ENCODE measurements at places on chromosomes 7 and 10. TPM values are rescaled to one million over a fixed set of nuclear protein-coding genes. Genes with fewer than 3 reads are reported as not detected.

Gene MOGAT3
- total RNA-seq: not detected

Gene SYNPO2L
- total RNA-seq: not detected

GRCh38 chr7:5525271-5526099 is 101.9 kb upstream of the TNRC18 start:
- H3K27ac ChIP-seq: peak overlapping the region; percentile 100
- no peaks in the 10 kb centered on the region for H3K27me3 ChIP-seq
- H3K36me3 ChIP-seq: peaks cover 48% of the 10 kb centered on the region

DNA sequence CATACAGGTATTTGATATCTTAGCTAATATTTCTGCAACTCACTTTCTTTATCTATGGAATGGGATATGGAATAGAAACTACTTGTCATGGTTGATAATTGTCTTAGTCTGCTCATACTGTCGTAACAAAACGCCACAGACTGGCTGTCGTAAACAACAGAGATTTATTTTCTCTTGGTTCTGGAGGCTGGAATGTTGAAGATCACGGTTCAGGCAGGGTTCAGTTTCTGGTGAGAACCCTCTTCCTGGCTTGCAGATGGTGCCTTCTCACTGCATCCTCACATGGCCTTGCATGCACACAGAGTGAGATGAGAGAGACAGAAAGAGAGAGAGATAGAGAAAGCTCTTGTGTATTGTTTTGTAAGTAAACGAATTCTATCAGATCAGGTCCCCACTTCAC is 332.7 kb upstream of the MAGI2 start:
- H3K36me3 ChIP-seq: no peaks in the 10 kb centered on the region
- H3K27ac ChIP-seq: no peak overlapping the region
- no peaks in the 10 kb centered on the region for H3K4me1 ChIP-seq
- H3K27me3 ChIP-seq: no peaks in the 10 kb centered on the region
- no peak for DNase-seq
- H3K4me3 ChIP-seq: no peak overlapping the region

- no peaks in the 10 kb centered on the region for H3K4me1 ChIP-seq
- no peaks in the 10 kb centered on the region for H3K27me3 ChIP-seq
- no peak overlapping the region for H3K27ac ChIP-seq
- no peak overlapping the region for H3K4me3 ChIP-seq
- H3K36me3 ChIP-seq: no peaks in the 10 kb centered on the region
- no peak for DNase-seq
Measured at GRCh38 chr10:50544095-50544856, 79.5 kb downstream of the SGMS1 start.

GRCh38 chr7:156668130-156668741 is 27.7 kb downstream of the RNF32 start:
- H3K4me1 ChIP-seq: no peaks in the 10 kb centered on the region
- no peak for DNase-seq
- no peak overlapping the region for H3K4me3 ChIP-seq
- H3K27me3 ChIP-seq: no peaks in the 10 kb centered on the region
- H3K36me3 ChIP-seq: peaks cover 2% of the 10 kb centered on the region
